ENCODE measurements at places on chromosomes 4 and X.
A peak's percentile ranks its signal among the peaks of the same experiment; 100 is the strongest.

GRCh38 chrX:41720125-41720779 is 3.7 kb upstream of the GPR82 start:
- DNase-seq: no peak

DNA sequence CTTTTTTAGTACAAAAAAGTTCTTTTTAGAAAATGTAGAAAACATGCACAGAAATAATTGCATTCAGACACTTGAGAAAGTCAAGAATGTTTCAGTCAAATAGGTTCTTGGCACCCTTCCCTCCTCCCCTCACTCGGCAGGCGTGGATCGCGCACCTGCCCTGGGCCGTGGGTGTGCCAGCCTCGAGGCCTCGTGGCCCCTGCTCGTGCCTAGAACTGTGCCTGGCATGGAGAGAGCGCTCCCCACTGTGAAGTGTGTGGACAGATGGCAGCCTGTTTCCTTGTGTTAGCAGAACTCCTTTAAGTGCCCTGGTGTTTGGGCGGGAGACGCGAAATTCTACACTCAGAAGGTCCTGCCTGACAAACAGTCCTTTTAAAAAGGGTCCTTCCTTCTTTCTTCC is 14.7 kb downstream of the RGS12 start:
- DNase-seq: no peak

- peak; percentile 7 for DNase-seq
These were observed 777 bp upstream of the CASK start for GRCh38 chrX:41923978-41924683.

- no peak for DNase-seq
These were observed 3.8 kb upstream of the FBXW7 start for GRCh38 chr4:152539556-152540292.

- no peak for DNase-seq
These were observed 8.5 kb upstream of the ANTXR2 start for GRCh38 chr4:80081566-80081965.

GRCh38 chr4:84493092-84493850 is 5.8 kb downstream of the NKX6-1 start:
- DNase-seq: no peak

- DNase-seq: no peak
These were observed 1321.1 kb downstream of the RAPGEF2 start for GRCh38 chr4:160423879-160424451.

DNA sequence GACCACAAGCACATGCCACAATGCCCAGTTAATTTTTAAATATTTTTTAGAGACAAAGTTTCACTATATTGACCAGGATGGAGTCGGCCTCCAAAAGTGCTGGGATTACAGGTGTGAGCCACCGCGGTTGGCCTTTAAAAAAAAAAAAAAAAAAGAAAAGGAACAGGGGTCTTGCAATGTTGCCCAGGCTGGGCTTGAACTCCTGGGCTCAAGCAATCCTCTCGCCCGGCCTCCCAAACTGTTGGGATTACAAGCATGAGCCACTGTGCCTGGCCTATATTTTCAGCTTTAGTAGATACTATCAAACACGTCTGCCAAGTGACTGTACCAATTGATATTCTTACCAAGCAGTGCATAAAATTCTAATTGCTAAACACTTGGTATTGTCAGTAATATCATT is 8.8 kb downstream of the UGDH start:
- DNase-seq: no peak

DNA sequence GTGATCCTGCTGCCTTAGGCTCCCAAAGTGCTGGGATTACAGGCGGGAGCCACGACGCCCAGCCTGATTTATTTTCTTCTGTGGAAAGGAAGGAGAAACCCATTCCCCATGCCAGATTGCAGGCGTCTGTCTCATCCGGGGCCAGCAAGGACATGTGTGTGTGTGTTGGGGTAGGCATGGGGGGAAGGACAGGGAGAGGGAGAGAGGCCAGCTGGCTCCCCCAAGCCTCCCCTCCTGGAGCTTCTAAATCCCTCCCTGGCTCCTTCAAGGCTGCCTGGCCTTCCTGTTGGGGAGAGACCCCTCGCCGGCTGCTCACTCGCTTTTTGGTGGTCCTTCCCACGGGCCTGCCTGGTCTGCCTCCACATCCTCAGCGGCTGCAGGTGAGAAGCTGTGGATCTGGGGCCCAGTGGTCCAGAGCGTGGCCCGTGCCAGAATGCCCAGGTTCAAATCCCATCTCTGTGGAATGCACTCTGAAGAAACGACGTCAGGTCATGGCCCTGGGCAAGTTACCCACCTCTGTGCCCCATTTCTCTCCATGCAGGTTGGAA is 1.3 kb upstream of the PLXNB3 start:
- no peak for DNase-seq

DNA sequence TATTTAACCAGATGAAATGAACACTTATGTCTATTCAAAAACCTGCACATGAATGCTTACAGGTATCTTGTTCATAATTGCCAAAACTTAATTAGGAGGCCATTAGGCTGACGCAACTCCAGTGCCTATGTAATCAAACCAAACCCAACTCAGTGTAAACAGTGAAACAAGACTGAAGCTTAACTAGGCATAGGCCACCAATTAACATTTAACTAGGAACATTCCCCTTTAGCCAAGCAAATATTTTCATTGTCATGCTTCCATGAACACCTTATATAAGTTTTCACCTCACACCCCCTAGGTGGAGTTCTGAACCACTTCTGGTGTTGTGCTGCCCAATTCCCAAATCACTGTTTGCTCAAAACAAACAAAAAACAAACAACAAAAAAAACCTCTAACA is 686.0 kb downstream of the STPG2 start:
- DNase-seq: no peak

DNA sequence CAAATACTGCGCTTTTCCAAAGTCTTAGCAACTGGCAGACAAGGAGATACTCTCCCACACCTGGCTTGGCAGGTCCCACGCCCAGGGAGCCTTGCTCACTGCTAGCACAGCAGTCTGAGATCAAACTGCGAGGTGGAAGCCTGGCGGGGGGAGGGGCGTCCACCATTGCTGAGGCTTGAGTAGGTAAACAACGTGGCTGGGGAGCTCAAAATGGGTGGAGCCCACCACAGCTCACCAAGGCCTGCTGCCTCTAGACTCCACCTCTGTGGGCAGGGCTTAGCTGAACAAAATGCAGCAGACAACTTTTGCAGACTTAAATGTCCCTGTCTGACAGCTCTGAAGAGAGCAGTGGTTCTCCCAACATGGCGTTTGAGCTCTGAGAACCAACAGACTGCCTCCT is 23.0 kb upstream of the NFKB1 start:
- DNase-seq: no peak

GRCh38 chr4:139734201-139734874 is 68.7 kb downstream of the MGST2 start:
- no peak for DNase-seq

DNA sequence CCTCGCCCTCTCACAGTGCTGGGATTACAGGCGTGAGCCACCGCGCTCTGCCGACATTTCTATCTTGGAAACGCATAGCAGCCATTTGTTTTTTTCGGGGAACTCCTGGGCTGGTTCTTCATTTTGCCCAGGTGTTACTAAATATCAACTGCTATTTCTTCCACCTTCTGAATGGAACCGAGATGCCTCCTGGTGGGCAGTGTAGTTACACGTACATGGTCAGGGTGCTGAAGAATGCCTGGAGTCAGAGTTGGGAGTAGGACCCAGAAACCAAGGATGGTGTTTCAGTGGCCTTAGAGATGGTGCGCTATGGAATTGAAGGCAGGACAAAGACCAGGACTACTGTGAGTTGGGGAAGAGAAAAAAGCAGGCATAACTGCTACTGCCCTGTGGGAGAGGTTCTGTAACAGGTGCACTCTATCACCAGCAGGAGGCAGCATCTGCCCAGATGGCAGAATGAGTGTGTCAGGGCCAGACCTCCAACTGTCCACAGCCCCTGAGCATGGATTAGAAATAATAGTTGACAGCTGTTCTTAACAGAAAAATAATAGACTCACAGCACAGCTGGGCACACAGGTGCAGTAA is 81.7 kb downstream of the ZC4H2 start:
- DNase-seq: no peak

DNA sequence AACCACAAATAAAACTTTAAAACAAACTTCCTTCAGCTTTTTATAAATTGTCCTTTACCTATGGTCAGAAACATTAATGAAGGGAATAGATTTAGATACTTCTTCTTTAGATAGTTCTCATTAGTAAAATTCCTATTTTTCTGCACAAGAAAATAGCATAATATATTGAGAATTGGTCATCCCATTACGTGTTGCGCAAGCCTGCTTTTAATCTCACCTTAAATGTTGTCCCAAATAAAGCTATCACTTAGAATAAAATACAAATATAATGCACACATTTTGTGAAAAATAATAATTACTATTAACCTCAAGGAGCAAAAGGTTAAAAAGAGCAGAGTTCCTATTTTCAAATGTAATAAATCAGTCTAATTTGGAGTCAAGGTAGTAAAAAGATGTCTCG is 95.2 kb upstream of the TTC29 start:
- DNase-seq: no peak

DNA sequence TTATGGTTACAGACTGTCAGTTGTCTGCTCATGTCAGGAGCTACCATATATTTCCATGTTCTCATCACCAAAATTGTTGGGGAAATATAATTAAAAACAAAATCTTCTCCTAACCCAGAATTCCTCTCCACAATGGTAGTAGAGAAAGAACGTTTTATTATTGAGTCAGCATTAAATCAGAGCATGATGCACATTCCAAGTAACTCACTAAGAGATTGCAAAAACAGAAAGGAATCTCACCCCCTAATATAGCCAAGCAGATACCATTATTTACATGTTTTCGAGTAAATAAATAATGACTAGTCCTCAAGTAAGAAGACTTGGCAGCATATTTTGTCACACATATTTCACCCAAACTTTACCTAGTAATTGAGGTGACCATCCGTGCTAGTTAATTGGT is 36.2 kb upstream of the ARHGEF6 start:
- no peak for DNase-seq

DNA sequence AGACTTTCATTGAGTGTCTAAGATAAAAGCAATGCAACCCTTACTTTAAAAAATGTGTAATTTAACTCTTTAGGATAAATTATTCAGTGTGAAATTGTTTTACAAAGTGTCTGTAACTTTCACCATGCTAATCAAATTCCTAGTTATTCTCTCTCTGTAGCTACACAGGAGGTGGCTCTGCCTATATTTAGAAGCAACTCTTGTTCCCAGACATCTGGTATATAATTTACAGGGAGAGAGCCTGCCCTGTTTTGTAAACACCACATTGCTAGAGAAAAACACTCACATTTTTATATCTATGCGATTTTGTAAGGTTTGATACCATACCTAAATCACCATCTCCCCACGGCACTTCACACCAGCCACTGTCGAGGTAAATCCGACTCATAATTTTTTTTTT is 35.5 kb upstream of the SPATA4 start:
- DNase-seq: no peak

Data from T-helper 17 cell (primary cell).